ENCODE measurements at places on chromosomes 7 and 10.

GRCh38 chr10:71975087-71975870 lies 11.1 kb downstream of the CHST3 start:
- no peak for DNase-seq

DNA sequence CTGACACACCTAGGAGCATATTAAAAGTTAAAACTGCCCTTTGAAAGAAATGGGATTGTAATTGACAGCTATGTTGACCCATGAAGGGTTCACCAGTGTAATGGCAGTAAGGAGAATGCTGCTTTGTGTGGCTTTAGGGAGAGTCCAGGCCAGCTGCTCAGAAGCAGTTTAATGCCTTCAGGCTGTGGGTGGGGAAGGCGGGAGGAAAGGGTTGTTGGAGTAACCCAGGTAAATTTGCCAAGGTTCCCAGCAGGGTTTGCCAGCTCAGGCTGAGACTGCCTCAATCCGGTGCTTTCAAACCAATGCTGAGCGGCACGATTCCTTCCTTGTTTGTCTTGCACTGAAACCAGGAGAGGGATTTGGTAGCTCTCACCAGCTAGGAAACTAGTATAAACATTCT lies 637.2 kb downstream of the INHBA start:
- no peak for DNase-seq

DNA sequence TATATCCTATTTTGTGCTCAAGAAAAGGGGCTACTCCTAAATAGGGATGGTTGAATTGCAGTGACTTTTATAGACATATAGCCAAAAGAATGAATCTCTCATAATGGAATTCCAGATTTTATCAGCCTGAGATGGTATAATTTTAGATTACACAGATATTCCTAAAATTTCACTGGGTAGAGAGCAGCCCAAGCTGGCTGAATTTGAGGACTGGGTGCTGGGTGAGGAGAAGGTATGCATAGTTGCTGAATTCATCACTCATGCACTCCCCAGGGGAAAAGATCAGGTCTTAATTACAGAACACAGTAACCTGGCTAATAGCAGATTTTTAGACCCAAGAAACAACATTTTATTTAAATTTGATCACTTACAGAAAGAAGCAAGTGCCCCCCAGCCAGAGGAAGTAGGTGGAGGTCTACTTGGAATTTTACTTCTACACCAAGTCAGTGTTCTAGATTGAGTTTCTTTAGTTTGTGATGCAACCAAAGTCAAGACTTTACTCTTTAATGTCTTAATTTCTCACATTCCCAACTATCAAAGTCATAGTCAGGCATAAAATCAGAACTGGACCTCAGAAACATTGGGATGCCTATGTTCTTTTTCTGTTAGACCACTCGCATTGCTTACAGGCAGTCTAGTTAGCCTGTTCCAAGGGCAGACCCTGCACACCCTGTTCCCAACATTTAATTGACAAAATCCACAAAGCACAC lies 337.4 kb upstream of the PODXL start:
- no peak for DNase-seq

DNA sequence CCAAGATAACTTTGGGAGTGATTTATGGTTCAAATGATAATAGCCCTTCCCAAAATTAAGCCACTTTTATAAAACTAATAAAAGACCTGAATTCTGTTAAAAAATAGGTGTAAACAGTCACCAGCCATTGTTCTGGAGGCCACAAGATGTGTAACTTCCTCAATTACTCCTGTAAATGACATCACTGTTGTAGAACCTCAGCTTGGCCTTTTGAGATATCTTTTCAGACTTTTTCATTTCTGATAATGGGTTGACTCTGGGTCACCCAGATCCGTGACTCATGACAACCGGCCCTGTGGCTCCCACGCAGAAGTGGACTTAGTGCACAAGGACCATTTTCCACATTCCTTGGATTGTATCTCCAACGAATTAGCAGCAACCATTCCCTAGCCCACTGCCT lies 106.6 kb downstream of the DKK1 start:
- DNase-seq = no peak

GRCh38 chr10:34280599-34281374 lies 534.3 kb downstream of the PARD3 start:
- no peak for DNase-seq

- DNase-seq = no peak
Observed at GRCh38 chr7:142301299-142301698, 43.4 kb upstream of the PRSS58 start.

DNA sequence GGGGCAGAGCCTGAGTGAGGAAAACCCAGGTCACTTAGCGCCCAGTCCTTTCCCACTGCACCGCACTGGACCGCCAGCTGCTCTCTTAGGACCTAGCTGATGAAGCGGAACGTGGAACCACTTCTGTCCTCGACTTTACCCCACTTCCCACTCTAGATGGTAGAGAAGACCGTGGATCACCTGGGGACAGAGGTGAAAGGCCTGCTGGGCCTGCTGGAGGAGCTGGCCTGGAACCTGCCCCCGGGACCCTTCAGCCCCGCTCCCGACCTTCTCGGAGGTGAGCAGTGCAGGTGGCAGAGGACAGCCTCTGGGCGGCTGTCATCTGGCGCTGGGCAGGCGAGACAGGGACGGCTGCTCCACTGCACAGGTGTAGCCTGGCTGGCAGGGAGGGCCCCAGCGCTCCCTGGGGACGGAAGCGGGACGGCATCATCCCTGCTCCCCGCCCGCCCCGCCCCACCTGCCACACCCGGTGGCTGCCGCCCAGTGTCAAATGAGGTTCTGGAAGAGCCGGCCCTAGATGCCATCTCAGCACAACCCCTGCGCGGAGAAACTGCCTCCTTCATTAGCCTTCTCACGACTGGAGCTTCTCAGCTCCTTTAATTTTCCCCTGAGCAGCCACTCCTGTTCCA lies 11.7 kb downstream of the PLAC9 start:
- DNase-seq = no peak

Data from NCI-H1417 treated with DMSO at 0.1 percent for 48 hours (cell line).